ENCODE measurements at places on chromosomes 1 and 21. TPM values are rescaled to one million over a fixed set of nuclear protein-coding genes. Genes with fewer than 3 reads are reported as not detected.

GRCh38 chr1:192604979-192605620 lies 29.5 kb downstream of the RGS1 start:
- no peak for DNase-seq

DNA sequence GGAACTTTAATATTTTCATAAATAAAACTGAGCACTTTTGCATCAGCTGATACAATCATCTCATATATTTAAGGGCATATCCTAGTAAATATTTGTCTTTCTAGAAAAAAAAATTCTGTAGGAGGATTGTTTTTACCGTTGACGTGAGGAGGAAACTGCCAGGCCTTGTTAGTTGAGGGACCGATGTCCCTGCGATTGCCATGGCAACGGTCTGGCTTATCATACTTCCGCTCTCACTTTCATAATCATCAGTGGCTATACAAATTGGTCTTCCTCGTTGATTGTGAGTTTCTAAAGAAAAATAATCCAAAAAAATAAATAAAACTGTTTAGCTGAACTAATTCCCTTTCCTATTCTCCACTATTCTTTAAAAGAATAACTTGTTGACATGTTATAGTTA lies 69.3 kb upstream of the ANGPTL3 start:
- DNase-seq = no peak

DNA sequence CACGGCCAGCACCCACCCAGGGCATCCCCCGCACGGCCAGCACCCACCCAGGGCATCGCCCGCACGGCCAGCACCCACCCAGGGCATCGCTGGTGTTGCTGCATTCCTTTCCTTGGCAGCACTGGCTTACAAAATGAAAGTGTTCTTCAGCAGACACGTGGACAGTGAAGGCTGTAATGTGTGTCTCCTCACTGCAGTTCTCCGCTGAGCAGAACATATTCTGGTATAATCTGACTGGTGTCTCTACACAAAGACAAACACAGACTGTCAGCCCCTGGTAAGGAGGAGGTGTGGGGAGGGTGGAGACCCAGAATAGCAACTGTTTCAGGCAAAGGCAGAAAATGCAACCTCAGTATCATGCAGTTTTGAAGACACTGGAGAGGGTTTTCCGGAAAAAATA lies 7.3 kb downstream of the LYPD8 start:
- DNase-seq = no peak

DNA sequence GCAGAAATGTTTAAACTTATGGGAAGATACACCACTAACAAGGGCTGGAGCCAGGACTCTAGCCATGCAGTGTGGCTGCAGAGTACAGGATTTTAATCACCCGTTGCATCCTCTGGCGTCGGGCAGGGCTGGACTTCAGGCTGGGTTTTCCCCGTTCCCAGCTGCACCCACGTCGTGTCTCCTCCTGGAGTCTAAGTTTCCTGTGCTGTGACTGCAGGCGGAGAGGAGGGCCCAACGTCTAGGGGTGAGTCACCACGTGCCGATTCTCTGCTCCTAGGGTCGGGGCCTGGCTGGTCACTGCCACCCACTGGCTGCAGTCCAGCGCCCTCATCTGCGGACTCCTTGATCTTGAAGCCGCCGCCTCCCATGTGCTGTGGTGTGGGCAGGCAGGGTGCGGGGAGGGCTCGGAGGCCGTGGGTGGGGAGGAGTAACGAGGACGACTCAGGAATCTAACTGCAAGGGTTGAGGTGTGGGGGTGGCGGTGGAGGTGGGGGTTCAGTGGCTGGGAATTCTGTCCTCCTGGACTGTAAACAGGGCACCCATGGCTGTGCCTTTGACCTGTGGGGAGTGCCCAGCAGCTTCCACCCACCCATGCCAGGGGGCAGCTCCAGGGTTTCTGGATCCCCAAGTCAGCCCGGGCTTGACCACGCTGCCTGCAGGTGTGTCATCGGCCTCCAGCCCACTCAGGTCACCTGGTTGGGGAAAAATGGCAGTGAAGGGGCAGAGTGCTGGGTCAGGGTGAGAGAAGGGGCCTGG lies 77.8 kb downstream of the ALPL start:
- no peak for DNase-seq

DNA sequence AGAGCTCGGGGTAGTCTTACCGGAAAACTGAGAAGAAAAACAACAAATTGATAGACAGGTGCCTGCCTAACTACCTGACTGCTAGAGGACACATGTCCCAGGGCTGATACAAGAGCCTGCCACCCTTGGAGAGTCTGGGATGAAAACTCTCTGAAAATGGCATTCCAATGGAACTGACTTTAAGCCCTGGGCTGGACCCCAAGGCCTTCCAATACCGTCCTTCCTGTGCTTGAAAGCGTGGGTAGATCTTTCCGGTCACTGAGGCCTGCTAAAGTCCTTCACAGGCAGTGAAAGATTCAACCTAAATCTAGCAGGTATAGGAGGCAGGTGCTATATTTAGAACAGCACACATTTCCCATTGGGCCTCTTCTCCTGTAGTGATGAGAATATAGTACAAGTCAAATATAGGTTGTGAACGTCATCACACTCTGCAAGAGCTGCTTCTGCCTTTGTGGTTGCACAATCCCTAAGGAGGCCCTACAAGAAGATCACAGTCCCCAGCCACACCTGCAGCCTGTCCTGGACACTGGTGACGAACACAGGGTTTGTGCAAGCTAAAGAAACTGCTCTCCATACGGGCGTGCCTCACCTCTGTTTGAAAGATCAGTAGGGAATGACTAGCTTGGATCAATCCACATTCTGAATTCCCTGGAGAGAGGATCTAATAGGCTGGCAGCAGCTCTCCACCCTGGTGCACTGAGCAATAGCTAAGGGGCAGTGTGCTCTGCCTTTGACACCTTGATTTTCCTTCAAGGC lies 876 bp upstream of the CHML start:
- no peak for DNase-seq

GRCh38 chr1:240466509-240466908 lies 145.4 kb downstream of the GREM2 start:
- DNase-seq = no peak

DNA sequence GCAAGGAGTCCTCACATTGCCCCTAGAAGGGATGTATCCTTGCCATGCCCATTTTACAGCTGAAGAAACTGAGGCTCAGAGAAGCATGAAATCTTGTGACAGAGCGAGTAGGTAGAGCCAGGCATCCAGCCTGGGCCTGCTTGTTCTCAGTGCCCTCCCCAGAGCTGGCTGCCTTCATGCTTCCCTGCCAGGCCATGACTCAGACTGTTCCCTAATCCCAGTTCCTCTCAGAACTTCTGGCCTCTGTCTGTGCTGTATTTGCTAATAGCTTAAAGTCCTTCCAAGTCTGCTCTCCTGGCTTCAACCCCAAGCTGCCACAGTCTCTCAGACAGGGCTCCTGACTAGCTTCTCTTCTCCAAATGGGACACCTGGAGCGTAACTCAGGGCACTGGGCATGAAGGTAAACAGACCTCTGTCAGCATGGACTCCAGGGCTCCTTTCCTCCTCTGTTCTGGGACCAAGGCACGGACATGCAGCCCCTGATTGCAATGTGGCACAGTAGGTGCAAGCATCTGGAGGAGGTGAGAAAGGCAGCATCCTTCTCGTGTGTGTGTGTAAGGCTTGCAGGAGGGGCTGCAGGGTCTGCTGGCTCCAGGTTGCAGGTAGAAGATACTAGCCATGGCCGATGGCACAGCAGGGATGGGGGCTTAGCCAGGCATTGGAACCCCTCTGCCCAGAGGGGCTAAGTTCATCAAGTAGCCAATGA lies 122.7 kb downstream of the HMGB4 start:
- DNase-seq = no peak

Gene USH2A
- not detected for polyA plus RNA-seq

GRCh38 chr1:43563876-43564539 lies 33.3 kb downstream of the PTPRF start:
- DNase-seq = peak; percentile 52

Gene LMX1A
- polyA plus RNA-seq = 0.29 TPM

Measured in urinary bladder (tissue), 4 donors.